ENCODE measurements at places on chromosomes 13 and 19. TPM values are rescaled to one million over a fixed set of nuclear protein-coding genes. Genes with fewer than 3 reads are reported as not detected.

The CYP2A6 gene
- 0.38 TPM for total RNA-seq

The PDE4C gene
- total RNA-seq = not detected

The CLEC4G gene
- total RNA-seq = not detected

The SIRT6 gene
- total RNA-seq = 48.2 TPM

The UFM1 gene
- total RNA-seq = 82.6 TPM

The ZNF541 gene
- 0.11 TPM for total RNA-seq

The UBE2L5 gene
- total RNA-seq = not detected

The VSTM1 gene
- total RNA-seq = not detected

The INSL3 gene
- total RNA-seq = 9.4 TPM

The ZNF222 gene
- total RNA-seq = 0.87 TPM

The RFPL4A gene
- total RNA-seq = not detected

The CASP14 gene
- not detected for total RNA-seq

The HOMER3 gene
- total RNA-seq = 1.1 TPM

The RAB3A gene
- total RNA-seq = 6.6 TPM

The THAP8 gene
- 1.2 TPM for total RNA-seq
